ENCODE measurements at places on chromosomes 5 and 9.

DNA sequence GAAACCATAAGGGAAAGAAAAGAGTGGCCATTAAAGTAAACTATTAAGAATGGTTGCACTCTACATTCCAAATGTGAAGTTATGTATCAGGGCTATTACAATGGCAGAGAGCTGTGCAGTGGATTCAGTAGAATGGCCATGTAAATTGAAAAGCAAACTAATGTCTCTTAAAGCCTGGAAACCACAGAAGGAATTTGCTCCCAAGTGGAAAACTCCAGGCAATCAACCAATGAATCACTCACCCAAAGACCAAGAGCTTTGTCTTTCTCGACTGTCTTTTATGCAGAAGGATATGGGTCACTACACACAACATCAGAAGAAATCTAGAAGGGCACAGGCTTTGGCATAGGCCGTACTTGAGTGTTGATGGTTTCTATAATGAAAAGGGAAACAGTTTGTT, 114.9 kb downstream of the TLE1 start:
- no peak for DNase-seq

DNA sequence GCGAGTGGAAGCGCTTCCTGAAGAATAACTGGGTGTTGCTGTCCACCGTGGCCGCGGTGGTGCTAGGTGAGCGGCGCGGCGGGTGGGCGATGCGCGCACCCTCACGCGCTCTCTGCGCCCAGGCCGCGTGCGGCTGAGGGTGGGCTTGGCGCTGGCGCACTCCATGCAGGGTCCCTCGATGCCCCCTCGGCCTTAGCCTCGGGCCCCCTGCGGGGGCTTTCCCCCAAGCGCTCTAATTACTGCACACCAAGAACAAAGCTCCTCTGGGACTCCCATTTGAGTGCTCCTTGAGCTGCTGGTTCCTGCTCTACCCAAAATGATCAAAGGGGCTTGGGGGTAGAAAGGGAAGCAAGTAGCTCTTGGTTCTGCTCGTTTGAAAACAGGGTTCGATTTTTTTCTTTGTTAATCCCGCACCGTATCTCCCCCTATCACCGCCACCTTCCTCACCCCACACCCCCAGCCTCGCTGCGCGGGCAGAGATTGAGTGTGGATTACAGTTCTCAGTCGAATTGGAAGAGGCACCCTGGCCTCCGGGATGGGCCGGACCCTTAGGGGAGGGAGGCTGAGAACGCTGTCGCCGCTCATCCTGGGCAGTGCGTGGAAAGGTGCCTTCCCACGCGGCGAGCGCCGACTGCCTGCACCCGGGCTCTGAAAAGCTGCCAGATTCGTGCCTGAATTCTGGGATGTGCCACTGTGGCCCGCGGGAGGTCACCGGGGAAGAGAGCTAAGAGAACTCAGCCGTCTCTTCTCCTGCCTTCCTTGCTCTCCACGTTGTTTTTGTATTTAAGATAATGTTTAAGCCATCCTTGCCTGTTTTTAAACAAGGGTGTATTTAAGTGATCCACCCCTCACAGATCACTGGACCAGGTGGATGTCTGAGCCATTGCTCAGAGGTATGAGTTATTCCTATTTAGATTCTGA, 697 bp downstream of the SLC1A1 start:
- DNase-seq: peak; percentile 4

GRCh38 chr9:134346151-134346550, 19.9 kb downstream of the RXRA start:
- no peak for DNase-seq

GRCh38 chr5:169067751-169068173, 233.2 kb downstream of the SLIT3 start:
- no peak for DNase-seq

DNA sequence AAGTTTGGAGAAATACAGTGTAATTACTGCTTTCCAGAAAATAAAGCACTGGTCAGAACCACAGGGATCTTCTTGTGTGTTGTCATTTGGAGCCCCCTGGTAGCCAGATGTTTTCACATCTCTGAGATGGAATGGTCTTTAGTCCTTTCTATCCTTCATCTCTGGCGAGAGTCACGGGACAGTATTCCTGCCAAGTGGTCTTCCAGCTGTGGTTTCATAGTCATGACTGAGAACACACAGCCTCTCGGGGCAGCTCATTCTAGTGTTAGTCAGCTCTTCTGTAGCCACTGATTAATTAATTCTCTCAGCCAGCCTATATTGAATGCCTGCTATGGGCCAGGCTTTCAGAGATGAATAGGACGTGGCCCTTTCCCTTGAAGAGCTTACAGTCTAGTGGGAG, 34.1 kb downstream of the HMGXB3 start:
- no peak for DNase-seq

- no peak for DNase-seq
Observed at GRCh38 chr5:108813673-108814072, 66.0 kb downstream of the FER start.

GRCh38 chr5:154268073-154268472, 77.5 kb downstream of the GALNT10 start:
- DNase-seq: no peak

DNA sequence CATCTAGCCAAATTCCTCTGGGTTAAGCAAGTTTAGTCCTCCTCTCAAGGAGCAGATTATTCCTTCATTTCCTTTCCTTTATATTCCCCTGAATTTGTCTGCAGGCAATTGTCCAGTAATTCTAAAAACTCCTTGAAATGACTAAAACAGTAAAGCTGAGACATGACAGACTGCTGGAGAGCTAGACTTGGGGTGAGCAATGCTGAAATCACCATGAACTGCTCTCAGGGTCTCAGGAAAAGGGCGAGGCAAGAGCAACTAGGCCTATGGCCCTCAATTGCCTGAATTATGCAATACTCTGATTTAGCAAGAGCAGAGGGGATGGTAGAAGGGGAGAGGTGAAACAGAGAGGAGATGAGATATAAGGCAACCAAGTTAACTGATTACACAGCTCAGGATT, 172.9 kb upstream of the NREP start:
- no peak for DNase-seq

GRCh38 chr5:173326501-173326960, 1.7 kb downstream of the STC2 start:
- no peak for DNase-seq

GRCh38 chr5:160792281-160792680, 59.7 kb downstream of the ATP10B start:
- DNase-seq: no peak

- no peak for DNase-seq
Observed at GRCh38 chr5:66144834-66145390, 812 bp downstream of the SREK1 start.

DNA sequence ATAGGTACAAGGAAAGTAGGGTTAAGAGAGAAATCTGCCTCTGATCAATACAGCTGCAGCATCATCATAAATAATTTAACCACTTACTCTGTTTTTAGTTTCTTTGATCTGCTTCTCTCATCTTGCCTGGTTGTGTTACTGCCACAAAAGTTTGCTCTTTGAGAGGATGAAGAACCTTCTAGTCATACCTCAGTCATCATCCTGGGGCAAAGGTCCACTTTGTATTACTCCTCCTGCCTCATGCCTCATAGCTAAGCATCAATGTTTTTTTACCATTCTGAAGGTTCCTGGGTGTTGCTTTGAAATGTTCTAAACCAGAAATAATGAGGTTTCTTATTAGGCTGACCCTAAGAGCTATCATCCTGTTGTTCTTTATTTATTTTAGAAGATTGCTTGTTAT, 17.1 kb upstream of the TRIM36 start:
- DNase-seq: no peak

GRCh38 chr5:96662725-96663518, 746 bp downstream of the CAST start:
- peak; percentile 87 for DNase-seq

GRCh38 chr5:68260467-68260866, 44.9 kb downstream of the PIK3R1 start:
- DNase-seq: no peak

GRCh38 chr5:56129288-56129687, 103.8 kb downstream of the ANKRD55 start:
- no peak for DNase-seq

GRCh38 chr9:15248621-15249020, 58.4 kb downstream of the TTC39B start:
- no peak for DNase-seq

DNA sequence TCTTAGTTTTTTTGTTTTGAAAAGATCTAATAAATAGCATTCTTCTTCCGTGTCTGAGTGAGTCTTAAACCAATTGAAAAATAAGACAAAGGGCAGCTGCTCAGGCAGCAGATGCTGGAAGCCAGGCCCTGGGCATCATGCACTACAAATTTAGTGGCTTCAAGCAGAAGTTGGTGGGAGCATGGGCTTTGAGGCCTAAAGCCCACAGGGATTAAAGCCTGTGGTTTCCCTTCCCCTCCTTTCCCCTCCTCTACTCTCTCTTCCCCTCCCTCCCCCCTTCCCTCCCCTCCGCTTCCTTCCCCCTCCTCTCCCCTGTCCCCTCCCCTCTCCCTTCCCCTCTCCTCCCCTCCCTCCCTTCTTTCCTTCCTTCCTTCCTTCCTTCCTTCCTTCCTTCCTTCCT, 20.1 kb upstream of the KIF4B start:
- no peak for DNase-seq

- DNase-seq: peak; percentile 3
Observed at GRCh38 chr5:142915813-142916424, 145.7 kb downstream of the ARHGAP26 start.

- DNase-seq: no peak
Observed at GRCh38 chr9:119250730-119251129, 118.5 kb downstream of the BRINP1 start.

DNA sequence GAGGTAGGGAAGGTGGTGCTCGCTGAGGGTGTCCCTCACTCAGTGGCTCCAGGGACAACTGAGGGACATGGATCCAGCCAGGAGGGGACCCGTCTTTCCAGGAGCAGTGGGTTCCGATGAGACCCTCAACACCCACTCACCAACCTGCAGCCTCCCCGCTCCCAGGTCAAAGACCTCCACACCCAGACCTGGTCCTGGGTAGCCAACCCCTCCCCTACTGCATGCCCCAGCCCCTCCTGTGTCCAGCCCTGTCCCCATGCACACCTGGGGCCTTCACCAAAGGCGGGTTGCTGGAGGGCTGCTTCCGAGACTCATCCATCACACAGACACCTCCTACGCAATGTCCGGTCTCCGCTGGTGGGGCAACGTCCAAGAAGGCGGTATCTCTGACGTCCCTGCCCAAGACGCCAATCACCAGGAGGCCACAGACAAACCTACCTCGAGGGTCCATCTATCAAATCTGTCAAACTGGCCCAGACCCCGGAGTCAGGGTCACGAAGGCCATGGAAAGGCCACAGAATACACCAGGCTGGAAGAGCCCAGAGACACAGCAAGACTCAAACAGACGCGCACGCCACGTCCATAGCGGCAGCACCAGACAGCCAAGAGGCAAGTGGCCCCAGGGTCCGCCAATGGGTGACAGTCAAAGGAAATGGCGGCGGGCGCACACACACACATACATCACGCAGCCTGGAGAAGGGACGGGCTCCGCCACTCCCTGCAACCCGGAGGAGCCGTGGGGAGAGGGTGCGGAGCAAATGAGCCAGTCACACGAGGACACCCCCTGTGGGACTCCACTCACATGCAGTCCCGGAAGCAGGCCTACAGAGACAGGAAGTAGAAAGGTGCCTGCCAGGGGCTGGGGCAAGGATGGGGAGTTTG, 10.8 kb downstream of the NACC2 start:
- DNase-seq: no peak

- DNase-seq: no peak
Observed at GRCh38 chr5:133814152-133814551, 154.3 kb downstream of the C5orf15 start.

GRCh38 chr5:90171466-90171865, 238.1 kb downstream of the CETN3 start:
- no peak for DNase-seq

- peak; percentile 39 for DNase-seq
Observed at GRCh38 chr9:91131433-91131839, 230.3 kb downstream of the AUH start.

- no peak for DNase-seq
Observed at GRCh38 chr9:82152181-82152580, 163.6 kb downstream of the SPATA31D1 start.

GRCh38 chr9:101437806-101438232, 2.2 kb upstream of the ALDOB start:
- no peak for DNase-seq

- DNase-seq: no peak
Observed at GRCh38 chr9:121587863-121588262, 63.6 kb upstream of the DAB2IP start.

DNA sequence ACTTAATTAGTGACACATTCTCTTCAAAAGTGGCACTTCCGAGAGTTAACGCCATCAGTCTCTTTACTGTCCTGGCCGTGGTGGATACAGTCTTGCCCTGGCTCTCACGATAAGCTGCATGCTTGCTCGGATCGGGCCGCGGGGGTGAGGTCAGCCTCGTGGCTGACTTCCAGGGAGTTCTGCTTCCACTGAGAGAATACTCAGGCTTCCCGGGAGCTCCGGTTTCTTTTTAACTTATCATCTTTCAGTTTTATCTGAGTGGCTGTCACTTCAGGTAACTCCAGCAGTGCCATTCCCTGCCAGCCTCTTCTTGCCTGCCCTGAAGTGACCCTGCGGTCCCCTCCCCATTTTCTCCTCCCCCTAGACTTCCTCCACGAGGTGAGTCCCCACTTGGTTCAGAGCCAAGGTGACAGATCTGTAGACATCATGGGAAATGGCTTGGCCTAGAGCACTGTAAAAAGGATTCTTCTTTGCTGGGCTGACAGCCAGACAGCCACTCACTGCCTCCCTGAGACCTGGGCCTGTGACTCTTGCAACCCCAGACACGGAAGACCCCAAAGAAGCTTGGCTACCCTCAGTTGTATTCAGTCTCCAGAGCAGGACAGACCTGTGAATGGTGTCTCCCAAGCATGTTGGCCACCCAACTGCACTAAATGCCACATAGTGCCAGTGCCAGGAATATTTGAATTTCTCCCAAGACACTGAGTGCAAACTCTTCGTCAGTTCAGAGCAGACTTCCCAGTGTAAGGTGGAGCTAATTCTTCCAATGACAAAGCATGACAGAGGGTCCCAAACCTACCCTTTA, 95.1 kb downstream of the DAPK1 start:
- no peak for DNase-seq

DNA sequence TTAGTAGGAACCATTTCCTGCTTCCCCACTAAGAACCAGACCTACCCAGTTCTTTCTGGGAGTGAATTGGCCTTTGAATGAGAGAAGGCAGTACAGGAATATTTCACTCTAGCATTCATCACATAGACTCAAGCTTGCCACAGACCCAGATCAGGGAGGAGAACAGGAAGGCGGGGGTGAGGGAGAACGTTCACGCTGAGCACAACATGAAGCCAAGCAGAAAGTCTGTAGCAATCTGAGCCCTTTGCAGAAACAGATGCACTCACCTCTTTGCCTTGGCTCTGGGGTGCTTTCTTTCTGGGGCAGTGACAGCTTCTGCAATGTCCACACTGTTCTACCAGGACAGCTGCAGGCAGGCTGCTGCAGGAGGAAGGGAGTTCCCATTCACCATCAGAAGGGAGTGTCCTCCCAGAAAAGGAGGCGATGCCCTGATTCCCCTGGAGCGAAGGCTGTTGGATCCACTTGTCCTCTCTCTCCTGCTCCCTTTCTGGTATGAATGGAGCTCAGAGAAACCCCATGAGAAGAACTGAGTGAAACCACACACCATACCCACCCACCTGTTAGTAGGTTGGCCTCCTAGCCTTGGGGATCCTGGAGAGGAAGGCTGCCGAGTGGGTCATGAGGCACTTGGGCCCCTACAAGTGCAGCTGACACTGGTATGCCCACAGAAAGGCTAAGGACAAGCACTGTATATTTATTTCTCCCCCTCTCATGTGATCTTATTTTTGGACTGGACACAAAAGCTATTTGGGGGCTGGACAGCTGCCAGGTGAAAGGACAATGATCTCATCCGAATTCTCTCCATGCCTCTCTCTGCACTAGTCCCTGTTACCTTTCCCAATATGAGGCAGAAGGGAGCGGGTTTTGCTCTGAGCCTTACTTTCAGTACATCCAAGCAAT, 11.7 kb upstream of the FGF1 start:
- DNase-seq: no peak

Measured in CD4-positive, alpha-beta T cell treated with Interleukin-6 for 4 hours (primary cell).